Osteoblast (primary cell): ENCODE measurements at places on chromosomes 2 and 18.

DNA sequence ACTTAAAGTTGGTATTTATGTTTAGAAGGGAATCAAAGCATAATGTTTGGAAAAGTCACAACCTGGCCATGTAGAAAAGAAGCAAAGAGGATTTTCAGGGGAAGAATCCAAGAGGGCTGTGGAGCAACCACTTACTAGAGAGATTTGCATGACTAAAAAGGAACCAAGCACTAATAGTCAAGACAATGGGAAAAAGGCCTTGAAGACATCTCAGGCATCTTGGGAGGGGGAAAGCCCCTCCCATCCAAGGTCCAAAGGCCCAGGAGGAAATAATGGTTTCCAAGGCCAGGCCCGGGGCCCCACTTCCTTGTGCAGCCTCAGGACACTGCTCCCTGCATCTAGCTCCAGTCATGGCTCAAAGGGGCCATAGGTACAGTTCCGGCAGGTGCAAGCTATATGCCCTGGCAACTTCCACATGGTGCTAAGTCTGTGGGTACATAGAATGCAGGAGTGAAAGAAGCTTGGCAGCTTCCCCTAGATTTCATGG, 128.1 kb downstream of the EIPR1 start:
- H3K4me3 ChIP-seq = no peak overlapping the region
- DNase-seq = no peak
- H3K27me3 ChIP-seq = no peaks in the 10 kb centered on the region
- H3K36me3 ChIP-seq = no peaks in the 10 kb centered on the region
- H3K4me1 ChIP-seq = no peaks in the 10 kb centered on the region

GRCh38 chr2:207805566-207806226, 36.0 kb upstream of the FZD5 start:
- H3K27me3 ChIP-seq = no peaks in the 10 kb centered on the region
- H3K36me3 ChIP-seq = no peaks in the 10 kb centered on the region
- H3K4me1 ChIP-seq = peaks cover 9% of the 10 kb centered on the region
- DNase-seq = no peak
- H3K4me3 ChIP-seq = no peak overlapping the region

- H3K27ac ChIP-seq = no peak overlapping the region
- H3K4me3 ChIP-seq = no peak overlapping the region
- DNase-seq = no peak
Observed at GRCh38 chr2:175872005-175872348, 130.1 kb downstream of the LNPK start.

GRCh38 chr18:11506856-11507255, 102.5 kb upstream of the SLC35G4 start:
- no peak overlapping the region for H3K27ac ChIP-seq
- H3K27me3 ChIP-seq = no peaks in the 10 kb centered on the region
- no peak overlapping the region for H3K4me3 ChIP-seq

GRCh38 chr2:234496055-234496834, 636 bp downstream of the ARL4C start:
- H3K36me3 ChIP-seq = no peaks in the 10 kb centered on the region
- peak; percentile 72 for DNase-seq
- H3K4me1 ChIP-seq = peaks cover 11% of the 10 kb centered on the region

DNA sequence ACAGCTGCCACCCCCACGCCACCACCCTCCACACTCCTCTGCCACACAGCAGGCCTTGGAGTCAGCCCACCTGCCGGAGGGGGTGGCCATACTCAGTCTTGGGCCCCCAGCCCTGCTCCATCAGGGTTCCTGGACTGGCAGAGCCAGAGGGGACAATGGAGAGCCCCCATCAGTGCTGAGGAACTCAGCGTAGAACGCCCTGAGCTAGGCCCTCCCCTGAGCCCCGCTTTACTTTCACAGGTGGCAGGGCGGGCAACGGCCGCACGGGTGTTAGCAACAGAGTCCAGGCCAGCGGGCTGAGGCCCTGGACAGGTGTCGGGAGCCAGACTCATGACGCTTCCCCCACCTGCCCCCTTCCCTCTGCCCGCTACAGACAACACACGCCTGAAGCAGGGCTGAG, 47.1 kb downstream of the FOSL2 start:
- H3K4me1 ChIP-seq = no peaks in the 10 kb centered on the region
- H3K4me3 ChIP-seq = no peak overlapping the region
- no peak for DNase-seq

GRCh38 chr2:223513771-223514455, 88.2 kb downstream of the SCG2 start:
- H3K36me3 ChIP-seq = no peaks in the 10 kb centered on the region
- H3K27ac ChIP-seq = no peak overlapping the region
- peaks cover 3% of the 10 kb centered on the region for H3K27me3 ChIP-seq
- H3K4me1 ChIP-seq = no peaks in the 10 kb centered on the region
- DNase-seq = no peak

DNA sequence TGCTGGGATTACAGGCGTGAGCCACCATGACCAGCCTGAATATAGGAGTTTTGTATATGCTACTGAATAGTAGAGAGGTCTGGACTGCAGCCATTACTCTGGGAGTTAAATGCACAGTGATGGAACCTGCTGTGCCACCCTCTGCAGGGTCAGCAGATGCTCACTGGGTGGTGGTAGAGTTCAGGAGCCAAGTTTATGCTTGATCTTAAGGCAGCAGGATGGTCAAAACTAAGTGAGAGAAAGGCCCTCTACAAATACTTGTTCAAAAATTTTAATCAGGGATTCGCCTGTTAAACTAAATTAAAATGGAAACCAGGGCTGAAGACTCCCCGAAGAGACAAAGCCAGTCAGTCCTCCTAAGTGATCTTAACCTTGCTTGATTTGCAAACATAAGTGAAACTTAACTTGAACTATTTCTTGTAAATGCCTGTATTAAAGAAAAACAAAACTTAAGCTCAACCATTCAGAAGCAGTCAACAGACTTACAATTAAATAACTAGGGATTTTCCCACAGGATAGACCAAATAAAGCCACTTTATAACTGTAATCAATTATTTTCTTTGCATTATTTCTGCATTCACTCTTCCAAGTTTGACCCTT, 4.2 kb upstream of the WDFY1 start:
- H3K36me3 ChIP-seq = no peaks in the 10 kb centered on the region
- no peak overlapping the region for H3K27ac ChIP-seq
- no peak for DNase-seq
- H3K4me3 ChIP-seq = no peak overlapping the region
- H3K27me3 ChIP-seq = no peaks in the 10 kb centered on the region

GRCh38 chr18:551404-552061, 28.6 kb upstream of the CETN1 start:
- no peak for DNase-seq
- no peak overlapping the region for H3K4me3 ChIP-seq
- H3K36me3 ChIP-seq = no peaks in the 10 kb centered on the region
- H3K27me3 ChIP-seq = peaks cover 11% of the 10 kb centered on the region
- H3K27ac ChIP-seq = no peak overlapping the region

DNA sequence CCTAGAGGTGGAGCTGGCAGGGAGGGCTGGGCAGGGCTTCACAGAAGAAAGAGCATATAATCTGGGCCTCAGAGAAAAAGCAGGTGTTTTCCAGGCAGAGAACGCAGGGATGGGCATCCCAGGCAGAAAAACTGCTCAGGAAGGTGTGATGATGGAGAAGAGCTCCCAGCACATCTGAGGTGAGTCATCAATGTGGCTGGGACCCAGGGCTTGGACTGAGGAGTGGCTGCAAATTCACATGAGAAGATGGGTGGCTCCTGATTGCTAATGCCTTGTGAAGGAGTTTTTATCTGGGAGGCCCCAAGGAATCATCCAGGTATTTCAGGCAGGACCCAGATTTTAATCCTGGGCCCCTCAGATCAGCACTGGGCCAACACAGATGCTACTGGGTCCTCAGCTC, 10.2 kb downstream of the IL1F10 start:
- peaks cover 6% of the 10 kb centered on the region for H3K4me1 ChIP-seq
- H3K36me3 ChIP-seq = no peaks in the 10 kb centered on the region
- no peak for DNase-seq
- H3K27ac ChIP-seq = no peak overlapping the region
- peaks cover 17% of the 10 kb centered on the region for H3K27me3 ChIP-seq

DNA sequence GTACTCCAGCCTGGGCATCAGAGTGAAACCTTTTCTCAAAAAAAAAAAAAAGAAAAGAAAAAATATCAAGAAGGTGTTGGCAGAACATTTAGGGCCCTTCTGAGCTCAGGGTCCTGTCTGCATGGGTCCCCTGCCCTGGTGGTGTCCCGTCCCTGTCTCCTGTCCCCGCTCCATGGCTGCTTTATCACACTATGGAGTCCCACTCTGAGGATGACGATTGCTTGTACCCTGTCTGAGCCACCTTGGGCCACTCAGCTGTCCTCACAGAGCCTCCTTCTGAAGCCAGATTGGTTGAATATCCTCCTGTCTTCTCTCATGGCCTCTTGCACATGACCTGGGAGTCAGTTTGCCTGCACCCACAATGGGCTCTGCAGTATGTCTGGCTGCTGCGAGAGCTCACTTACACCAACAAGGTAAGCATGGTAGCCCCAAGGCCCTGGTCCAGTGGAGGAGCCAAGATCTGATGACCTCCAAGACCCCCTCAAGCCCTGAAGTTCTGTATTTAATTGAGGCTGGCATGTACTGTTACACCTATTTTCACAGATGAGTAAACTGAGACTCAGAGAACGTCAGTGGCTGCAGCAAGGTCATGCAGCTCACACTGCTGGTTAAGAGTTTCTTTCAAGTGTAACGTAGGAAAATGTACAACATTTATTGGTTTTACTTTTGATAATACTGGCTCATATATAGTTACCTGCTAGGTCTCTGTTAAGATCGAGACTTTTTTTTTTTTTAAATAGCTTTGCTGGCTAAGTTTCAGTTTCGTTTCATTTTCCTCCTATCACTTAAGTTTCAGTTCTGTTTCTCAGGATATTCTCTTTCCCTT, 16.9 kb upstream of the ZCCHC2 start:
- peaks cover 7% of the 10 kb centered on the region for H3K4me1 ChIP-seq
- peak; percentile 30 for DNase-seq
- H3K27me3 ChIP-seq = no peaks in the 10 kb centered on the region
- no peaks in the 10 kb centered on the region for H3K36me3 ChIP-seq
- H3K4me3 ChIP-seq = peak overlapping the region; percentile 72

GRCh38 chr2:73859721-73860586, 31.2 kb downstream of the STAMBP start:
- peak; percentile 90 for DNase-seq
- H3K4me3 ChIP-seq = no peak overlapping the region
- peaks cover 15% of the 10 kb centered on the region for H3K4me1 ChIP-seq
- peaks cover 54% of the 10 kb centered on the region for H3K36me3 ChIP-seq

GRCh38 chr2:159860581-159861310, 62.7 kb upstream of the CD302 start:
- no peak overlapping the region for H3K27ac ChIP-seq
- no peak for DNase-seq
- no peak overlapping the region for H3K4me3 ChIP-seq
- H3K4me1 ChIP-seq = no peaks in the 10 kb centered on the region

- no peaks in the 10 kb centered on the region for H3K36me3 ChIP-seq
- H3K4me1 ChIP-seq = no peaks in the 10 kb centered on the region
- no peak overlapping the region for H3K27ac ChIP-seq
- no peaks in the 10 kb centered on the region for H3K27me3 ChIP-seq
Observed at GRCh38 chr18:60235164-60235563, 137.4 kb downstream of the MC4R start.
